CD4-positive, alpha-beta memory T cell (primary cell): ENCODE measurements at places on chromosomes 5 and 9.

- DNase-seq = no peak
Observed at GRCh38 chr5:7397937-7398336, 2.0 kb downstream of the ADCY2 start.

DNA sequence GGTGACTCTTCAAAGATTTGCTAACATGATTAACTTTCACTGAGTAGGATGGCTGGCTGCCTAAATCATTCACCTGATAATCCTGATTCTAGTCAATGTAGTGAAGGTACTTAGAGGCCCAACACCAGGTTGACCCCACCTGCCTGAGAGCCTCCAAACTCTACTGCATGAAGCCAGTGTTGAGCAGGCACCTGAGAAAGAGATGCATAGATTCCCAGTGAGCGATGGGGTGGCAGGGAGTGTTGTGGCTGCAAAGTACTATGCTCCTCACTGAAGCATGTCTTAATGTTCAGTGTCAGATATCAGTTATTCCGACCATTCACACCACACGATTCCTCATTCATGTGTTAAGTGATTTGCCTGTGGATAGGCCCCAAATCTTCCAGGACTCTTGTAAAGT, 804.4 kb downstream of the TLE4 start:
- no peak for DNase-seq

GRCh38 chr9:117704024-117704575, at the start of gene TLR4:
Gene TLR4, plus strand, starts transcription at chr9:117704403. Its CDS starts 70 bp downstream, at chr9:117704473.
- DNase-seq = no peak

DNA sequence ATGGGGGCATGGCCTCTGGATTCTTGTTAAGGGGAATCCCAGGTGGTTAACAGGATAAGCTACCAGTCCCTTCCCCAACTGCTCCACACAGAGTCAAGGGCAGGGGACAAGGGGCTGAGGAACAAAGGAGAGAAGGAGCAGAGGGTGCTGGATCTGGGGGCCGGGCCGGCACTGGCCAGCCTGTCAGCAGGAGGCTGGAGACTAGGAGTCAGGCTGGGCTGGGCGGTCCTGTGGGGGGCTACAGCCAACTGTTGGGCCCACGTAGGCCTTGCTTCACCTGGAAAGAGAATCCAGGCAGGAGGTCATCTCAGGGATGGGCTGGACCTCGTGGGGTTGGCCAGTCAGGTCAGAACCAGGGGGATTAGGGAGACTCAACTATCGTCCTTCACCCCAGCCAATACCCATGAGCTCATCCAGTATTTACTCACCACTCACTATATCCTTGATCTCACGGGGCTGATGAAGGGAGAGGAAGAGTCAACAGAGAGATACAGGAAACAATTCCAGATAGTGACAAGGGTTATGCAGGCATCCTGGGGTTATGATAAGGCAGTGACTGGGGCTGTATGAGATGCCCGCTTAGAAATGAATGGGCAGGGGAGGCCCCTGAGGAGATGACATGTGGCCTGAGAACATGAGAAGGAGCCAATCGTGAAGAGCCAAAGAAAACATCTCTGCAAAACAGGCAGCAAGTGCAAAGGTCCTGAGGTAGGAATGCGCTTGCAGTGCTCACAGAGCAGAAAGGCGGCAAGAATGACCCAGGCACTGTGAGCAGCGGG, 47.9 kb upstream of the SLC25A51 start:
- no peak for DNase-seq

GRCh38 chr9:82923092-82923911, 139.6 kb downstream of the RASEF start:
- no peak for DNase-seq

GRCh38 chr9:103169798-103170197, 174.7 kb downstream of the CYLC2 start:
- no peak for DNase-seq

DNA sequence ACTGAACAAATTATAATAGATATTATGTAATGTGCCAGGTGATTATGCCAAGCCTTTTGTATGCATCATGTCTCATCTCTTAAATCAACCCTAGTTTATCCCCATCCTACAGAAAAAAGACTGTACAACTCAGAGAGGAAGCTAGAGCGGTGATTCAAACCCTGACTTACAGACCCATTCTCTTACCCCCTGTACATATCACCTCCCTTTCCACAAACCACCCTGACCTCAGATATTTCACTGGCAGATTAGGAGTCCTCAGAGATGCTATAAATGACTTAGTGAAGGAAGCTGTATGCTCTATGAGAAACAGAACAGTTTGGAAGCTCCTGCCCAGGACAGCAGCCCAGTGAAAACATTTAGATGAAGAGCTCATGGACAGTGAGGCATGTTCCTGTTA, 79.1 kb upstream of the RARS1 start:
- DNase-seq = no peak

DNA sequence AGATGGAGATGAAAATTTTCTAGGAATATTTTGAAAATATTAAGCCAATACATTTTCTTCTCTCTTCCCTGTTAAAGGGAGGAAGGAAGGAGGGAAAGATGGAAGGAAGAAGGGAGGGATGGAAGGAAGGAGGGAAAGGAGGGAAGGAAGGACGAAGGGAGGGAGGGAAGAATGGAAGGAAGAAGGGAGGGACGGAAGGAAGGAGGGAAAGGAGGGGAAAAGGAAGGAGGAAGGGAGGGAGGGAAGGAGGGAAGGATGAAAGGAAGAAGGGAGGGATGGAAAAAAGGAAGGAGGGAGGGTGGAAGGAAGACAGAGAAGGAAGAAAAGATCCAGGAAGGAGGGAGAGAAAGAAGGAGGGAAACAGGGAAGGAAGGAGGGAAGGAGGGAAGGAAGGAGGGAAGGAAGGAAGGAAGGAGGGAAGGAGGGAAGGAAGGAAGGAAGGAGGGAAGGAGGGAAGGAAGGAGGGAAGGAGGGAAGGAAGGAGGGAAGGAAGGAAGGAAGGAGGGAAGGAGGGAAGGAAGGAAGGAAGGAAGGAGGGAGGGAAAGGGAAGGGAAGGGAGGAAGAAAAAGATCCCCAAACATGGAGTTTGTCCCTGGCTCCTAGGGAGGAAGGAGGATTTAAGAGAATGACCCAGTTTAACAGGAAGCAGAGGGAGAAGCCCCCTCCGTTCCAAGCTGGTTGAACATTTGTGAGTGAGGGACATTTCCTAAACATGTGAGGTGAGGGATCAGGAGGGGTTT, 70.3 kb upstream of the NEURL1B start:
- DNase-seq = no peak

DNA sequence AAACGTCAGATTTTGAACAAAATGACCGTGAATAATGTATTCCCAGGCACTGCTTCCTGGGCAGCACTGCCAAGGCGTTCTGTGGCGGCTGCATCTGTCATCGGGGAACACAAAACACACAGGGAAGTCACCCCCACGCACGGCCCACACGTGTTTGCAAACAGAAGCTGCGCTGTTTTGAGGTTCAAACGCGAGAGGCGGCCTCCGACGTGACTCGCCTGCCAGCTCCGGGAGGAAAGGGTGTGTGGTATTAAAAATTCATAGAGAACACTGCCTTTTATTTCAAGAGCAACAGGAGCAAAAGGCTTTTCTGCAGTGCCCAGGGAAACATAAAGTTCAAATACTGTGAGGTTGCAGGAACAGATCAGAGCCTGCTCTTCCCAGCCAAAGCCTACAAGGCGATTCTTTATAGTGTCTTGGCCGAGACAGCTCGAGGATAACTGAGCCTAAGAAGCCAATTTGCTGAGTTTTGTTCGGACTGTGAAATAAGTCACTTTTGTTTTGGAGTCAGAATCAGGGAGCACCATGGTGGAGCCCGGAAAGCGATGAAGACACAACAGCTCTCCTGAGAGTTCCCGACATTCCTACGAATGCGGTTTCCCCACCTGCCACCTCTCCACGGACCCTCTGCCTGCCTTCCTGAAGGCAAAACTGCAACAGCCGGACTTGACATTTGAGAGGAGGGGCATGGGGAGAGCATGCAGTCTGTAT, 115.3 kb upstream of the IRX2 start:
- no peak for DNase-seq

DNA sequence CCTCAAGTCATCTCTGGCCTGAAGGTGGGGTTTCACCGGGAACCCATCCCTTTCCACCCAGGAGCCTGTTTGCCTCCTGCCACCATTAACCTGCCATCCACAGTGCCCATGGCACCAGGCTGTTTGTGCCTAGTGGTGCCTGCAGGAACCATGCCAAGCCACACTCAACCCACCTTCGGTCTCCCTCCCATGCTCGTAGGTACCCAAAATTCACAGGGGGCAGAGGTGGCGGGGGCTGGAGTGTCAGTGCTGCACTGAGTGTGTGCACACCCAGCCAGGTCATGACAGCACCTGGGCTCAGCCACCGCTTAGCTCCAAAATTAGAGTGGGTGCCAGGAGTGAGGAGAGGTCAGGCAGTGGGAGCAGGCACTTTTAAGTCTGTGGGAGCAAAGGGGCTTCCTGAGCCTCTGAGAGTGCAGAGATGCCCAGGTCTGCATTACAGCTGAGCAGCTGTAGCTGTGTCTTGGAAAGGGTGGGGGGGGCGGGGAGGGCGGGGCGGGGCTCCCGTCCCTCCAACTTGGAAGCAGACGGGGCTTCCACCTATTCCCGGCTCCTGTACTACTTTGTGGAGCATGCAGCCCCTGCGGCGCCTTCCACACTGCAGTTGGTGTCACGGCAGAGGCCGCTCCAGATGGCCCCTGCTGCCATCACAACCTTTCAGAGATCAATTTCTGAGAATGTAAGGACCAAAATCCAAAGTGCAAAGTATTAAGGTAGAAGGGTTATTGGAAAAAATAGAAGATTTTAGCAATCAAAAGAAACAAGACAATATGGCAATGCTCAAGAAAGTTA, 2396.8 kb upstream of the C9orf72 start:
- DNase-seq = no peak
